ENCODE measurements at places on chromosomes 2 and 18.

- no peak for DNase-seq
These were observed 69.1 kb downstream of the LRRFIP1 start for GRCh38 chr2:237696461-237696860.

- DNase-seq, result no peak
These were observed 36.5 kb downstream of the RHOB start for GRCh38 chr2:20483194-20483895.

GRCh38 chr2:174198846-174199564 lies 49.3 kb downstream of the OLA1 start:
- DNase-seq, result no peak

DNA sequence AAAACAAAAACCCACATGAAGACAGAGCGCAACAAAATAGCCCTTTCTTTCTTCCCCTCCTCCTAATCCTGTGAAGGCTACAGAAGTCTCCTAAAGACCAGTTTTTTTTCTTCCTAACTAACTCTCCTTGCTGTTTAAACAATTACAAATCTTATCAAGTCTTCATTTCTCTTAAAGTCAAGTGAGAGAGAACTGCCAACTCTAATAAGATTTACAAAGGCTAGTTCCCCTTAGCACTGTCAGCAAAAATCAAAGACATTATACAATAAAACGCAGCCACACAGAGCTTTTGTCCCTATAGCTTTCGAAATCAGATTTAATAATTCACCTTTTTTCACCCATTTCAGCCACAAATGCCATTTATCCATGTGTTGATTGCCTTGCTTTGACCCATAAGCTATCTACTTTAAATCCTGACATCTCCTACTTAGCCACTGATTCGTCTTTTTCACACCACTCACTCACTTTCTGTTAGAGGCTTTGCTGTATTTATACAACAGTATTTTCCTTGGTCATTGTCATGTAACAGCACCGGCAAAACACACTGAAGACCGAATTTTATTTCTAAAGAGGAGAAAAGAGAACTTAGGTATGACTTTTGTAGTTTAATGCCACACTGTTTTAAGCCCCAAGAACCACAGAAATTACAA lies 5.9 kb downstream of the NRXN1 start:
- no peak for DNase-seq

DNA sequence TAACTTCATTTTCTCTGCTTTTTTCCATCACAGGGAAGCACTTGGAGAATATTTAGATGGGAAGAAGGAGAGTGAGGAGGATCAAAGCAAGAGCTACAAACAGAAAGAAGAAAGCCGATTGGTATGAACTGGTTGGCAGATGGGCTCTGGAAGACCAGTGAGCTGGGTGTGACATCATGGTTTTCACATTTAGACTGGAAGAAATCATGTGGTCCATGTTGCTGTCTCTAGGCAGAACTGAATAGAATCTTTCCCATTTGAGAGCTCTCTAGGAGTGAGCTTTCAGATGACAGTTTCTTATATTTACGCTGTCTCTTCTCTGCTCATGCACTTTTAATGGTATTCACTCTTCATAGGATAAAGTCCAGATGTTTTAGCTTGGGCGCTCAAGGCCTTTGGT lies 12.6 kb downstream of the DRC1 start:
- no peak for DNase-seq

DNA sequence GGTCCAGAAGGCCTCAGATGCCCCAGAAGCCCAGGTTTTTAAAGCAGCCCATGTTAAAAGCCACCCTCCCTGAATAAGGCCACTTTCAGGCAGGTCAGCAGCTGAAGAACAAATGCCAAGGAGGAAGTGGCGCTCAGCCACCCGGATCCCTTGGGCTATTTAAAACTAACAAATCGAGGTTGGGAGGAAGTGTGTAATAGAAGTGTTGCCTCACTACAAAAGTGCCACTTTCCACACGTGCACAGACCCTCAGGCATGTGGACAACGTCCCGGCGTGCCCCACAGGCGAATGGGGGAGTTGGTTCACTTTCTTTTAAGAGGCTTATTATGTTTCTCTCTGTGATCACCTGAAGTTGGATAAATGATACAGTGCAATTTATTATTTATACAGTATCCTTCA lies 173.8 kb upstream of the SALL3 start:
- DNase-seq, result no peak

DNA sequence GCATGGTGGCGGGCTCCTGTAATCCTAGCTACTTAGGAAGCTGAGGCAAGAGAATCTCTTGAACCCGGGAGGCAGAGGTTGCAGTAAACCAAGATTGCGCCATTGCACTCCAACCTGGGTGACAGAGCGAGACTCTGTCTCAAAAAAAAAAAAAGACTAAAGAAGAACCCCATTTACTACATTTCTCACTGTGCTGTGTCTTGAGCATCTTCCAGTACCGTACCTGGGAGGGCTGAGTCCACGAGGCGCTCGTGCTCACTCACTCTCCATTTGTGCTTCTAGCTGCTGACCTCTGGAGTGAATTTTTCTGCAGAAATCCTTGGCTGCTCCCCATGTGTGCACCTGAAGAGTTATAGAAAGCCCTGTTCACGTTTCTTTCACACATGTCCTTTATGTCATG lies 204.8 kb downstream of the LDLRAD4 start:
- DNase-seq, result no peak

- no peak for DNase-seq
These were observed 9.8 kb downstream of the CD302 start for GRCh38 chr2:159788253-159788652.

DNA sequence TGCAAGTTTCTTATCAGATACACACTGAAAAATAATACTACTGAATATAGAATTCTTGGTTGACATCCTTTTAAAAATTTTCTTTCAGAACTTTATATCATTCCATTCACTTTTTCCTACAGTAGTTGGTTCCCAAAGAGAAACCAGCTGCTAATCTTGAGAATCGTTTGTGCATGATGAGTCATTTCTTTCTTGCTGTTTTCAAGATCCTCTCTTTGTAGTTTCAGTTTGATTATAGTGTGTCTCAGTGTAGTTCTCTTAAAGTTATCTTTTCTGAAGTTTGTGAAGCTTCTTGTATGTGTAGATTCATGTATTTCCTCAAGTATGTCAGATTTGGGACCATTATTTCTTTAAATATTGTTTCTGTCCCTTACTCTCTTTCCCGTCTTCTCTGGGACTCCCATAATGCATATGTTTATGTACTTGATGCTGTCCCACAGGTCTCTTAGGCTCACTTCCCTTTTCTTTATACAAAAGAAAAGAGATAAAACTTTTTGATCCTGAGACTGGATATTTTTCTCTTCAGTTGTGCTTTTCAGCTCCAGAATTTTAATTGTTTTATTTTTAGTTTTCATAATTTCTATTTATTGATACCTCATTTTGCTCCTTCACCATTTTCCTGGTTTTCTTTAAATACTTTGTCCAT lies 801.0 kb downstream of the TDRD15 start:
- no peak for DNase-seq

DNA sequence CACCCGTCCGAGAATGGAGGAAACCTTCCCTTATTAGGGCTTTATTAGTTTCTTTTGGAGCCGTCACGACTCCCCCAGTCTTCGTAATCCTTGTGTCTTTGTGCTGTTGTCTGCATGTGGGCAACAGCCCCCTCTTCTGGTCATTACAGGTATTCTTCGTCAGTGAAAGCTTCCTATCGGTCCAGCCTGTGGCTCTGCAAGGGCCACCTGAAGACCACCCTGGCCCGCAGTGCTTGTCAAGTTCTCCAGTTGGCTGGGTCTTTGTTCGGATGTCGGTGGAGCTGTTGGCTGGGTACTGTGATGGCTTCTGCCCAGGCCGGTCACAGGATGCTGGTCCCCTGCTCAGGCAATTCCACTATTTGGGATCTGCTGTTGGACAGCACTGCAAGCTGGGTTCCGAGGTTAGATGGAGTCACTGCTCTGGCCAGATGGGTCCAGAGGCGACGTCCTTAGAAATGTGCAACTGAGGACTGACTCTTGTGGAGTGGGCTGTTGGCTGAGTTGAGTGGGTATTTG lies 19.2 kb downstream of the E2F6 start:
- DNase-seq, result peak; percentile 1

GRCh38 chr2:198591586-198591985 lies 787.2 kb downstream of the PLCL1 start:
- no peak for DNase-seq

DNA sequence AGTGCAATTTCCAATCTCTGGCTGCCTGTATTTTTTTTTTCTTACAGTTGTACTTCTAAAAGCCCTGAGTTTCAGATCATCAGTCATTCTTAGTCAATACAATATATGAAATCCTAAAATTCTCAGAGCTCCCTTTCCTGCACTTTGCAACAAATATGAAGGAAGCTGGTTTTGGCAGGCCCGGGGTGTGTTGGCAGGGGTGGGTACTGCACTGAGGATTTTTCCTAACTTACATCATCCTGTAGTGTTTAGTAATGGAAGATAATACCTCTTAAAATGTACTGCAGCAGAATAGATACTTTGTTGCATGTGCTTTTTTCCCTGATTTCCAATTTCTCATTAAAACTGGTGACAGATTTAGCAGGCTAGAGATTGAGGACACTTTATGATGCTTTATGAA lies 374.6 kb downstream of the PTH2R start:
- DNase-seq, result no peak

DNA sequence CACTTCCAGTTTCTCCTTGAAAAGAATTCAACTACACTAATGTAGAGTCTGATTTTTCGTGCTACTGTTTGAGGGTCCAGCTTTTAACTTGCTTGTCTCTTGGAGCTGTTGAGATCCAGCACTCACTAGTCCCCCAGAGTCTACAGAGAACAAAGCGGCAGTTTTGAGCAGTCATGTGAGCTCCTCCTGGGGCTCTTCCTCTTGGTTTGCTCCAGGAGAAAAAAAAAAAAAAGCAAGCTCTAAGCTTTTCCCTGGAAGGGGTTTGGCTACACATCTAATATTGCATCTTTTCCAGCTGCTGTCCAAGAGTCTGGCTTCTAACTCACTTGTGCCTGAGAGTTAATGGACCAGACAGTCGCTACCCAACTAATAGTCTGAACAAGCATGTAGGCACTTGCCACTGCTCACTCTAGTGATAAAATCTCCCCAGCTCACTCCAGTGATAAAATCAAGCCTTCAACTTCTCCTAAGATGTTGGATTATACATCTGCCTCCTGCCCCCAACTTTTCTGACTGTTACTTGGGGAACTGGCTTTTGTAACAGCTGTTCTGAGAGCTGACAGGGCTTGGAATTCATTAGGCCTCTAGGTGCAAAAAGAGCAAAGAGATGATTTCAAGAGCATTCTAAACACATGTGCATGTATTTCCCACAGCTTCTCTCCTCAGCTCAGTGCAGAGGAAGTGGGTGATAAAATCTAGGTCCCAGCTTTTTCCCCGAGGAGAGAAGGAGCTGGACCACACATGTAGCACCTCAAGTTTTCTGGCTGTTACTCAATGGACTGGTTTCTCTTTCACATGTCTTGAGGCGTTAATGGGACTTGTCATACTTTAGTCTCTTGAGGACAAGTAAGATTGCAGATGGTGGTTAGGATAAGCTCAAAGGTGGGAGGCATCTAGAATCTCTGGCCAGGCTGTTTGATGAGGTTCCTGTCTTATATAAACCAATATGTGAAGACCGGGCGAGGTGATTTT lies 750.5 kb downstream of the LRP1B start:
- no peak for DNase-seq

DNA sequence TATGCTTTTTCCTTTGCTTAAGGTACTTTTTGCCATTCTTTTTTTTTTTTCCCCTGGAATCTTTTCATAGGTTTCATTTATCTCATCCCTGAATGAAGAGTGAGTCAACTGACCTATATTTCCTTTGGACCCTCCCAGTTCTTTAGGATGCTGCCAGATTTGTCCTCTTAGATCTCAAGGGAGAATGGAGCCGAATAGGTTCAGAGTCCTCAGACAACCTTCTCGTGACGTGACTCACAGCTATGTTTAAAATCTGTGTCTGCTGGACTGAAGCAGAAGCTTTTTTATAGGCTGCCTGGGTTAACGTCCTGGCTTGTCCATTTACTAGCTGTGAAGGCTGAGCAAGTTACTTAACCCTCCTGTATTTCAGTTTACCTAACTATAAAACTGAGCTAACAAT lies 358.6 kb downstream of the DLGAP1 start:
- DNase-seq, result no peak

DNA sequence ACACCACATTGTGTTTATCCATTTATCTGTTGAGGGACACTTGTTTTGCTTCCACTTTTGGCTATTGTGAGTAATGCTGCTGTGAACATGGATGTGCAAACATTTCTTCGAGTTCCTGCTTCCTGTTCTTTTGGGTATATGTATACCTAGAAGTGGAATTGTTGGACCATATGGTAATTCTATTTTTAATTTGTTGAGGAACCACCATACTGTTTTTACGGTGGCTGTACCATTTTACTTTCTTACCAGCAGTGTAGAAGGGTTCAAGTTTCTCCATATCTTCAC lies 23.1 kb downstream of the ANXA4 start:
- no peak for DNase-seq

DNA sequence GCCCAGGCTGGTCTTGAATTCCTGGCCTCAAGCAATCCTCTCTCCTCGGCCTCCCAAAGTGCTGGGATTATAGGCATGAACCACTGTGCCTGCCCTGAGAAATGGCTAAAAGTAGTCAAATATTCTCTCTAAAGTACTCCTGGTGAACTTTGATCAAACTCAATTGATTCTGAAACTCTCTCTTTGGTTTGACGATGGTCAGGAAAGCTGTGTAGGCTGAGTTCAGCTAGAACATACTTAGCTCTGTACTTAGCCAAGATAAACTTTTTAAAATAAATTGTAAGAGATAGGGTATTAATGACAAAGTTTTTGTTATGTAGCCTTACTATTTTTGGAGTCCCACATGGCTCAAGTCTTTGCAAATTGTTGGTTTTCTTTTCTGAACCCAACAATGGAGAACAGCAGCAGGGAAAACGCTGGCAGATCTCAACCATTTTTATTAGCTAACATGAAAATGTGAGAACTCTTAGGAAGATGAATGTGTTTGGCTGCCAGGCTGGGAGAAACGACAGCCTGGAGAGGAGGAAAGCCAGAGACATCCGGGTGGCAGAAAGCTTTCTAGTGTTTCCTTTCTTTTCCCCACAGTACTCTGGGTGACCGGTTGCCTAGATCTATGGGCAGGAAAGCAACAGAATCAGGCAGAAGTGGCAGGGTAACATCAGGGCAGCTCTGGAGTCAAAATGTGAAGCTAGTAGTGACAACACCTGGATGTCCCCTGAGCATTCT lies 193.0 kb upstream of the LHCGR start:
- DNase-seq, result no peak

GRCh38 chr2:50547521-50547920 lies 484.4 kb downstream of the NRXN1 start:
- DNase-seq, result no peak
